ENCODE measurements at places on chromosomes 2 and 18.

GRCh38 chr18:62343316-62343715, 18.2 kb downstream of the TNFRSF11A start:
- no peak for DNase-seq

DNA sequence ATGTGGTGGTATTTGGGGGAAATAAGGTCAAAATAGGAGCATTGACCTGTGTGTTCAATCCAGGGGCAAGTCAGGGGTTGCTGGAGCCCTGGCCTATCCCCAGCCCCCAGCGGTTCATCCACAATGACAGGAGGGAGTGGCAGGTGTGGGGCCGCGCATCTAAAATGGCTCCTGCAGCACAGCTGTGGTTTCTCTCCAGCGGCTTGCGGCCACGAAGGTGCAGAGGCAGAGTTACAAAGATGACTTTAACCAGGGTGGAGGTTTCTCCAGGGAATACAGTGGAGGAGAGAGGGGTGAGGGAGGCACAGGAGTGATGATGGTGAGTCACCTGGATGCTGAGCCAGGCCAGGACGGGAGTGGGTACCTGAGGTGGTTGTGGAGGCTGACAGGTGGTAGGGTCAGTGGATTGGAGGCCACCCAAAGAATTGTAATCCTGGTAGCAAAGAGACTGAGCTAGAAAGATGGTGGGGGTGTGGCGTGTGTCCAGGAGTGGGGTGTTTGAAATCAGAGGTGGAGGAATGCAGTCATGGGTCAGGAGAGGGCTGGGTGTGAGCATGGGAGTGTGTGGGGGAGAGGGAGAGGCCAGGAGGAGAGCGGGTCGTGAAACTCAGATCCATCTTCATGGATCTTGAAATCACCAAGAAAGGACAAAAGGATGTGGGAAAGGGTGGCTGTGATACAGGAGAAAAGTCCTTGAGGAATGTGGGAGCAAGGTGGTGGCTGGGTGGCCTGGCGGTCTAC, 83.2 kb downstream of the CTIF start:
- no peak for DNase-seq

DNA sequence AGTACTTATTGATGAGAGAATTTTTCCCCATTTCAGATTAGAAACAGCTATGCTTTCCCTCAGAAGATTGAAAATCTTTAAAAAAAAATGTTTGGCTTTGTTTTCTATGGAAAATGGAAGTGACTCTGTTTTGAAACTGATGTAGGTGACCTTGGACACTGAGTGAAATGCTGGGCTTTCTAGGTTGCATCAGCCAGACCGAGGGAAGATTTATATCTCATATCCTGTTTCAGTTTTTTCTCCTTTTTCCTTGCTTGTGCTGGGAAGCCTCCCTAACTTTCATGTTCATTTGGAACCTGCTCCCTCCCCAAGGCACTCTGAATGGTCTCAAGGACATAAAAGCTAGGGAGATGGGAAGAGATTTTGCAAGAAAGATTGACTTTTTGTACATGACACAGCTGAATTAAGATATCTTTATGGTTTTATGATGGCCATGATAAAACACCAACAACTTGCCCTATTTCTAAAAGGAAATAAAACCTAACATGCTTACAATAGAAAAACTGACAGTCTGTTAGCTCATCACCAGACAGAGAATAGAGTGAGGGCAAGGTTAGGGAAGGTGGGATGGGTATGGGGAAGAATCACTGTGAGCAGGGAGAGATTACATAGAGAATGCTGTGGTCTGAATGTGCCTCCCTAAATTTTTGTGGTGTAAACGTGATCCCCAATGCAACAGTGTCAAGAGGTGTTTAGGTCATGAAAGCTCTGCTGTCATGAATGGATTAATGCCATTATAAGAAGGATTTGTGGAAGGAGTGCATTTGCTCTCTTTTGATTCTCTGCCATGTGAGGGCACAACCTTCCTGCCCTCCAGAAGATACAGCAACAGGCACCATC, 249.7 kb downstream of the TPGS2 start:
- DNase-seq: peak; percentile 13

- DNase-seq: no peak
These were observed 10.4 kb downstream of the RNF152 start for GRCh38 chr18:61882296-61883004.

DNA sequence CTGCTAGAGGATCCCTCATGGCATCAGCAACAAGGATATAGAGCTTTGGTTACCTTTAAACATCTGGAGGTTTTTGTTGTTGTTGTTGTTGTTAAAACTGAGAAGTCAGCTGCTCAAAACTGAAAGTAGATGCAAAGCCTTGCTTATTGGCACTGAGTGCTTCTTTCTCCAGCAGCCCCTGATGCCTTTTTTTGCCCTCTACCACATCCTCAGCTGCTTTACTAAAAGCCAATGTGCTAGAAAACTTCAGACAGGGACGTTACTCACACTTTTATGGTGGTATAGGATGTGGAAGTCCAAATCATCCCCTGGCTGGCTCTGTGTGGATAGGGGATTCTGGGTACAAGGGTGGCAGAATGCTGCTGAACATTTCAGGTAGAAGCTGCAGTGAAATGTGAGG, 78.3 kb upstream of the CHST9 start:
- no peak for DNase-seq

DNA sequence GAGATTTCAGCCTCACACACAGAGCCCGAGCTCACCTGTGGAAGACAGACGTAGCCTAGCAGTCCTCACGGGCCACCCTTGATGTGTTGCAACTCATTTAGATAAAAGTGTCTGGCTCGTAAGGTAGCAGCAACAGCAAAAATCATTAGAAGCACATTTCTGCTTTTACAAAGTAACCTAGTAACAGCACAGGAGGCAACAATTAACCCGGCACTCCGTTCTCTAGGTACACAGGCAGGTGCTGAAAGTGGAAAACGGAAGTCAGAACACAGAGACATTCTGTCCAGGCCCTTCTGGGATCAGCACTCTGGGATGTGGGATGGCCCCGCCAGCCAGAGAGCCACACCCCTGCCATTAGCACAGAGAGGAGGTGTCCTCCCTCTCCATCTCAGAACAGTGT, 99.3 kb downstream of the KLHL29 start:
- DNase-seq: no peak

DNA sequence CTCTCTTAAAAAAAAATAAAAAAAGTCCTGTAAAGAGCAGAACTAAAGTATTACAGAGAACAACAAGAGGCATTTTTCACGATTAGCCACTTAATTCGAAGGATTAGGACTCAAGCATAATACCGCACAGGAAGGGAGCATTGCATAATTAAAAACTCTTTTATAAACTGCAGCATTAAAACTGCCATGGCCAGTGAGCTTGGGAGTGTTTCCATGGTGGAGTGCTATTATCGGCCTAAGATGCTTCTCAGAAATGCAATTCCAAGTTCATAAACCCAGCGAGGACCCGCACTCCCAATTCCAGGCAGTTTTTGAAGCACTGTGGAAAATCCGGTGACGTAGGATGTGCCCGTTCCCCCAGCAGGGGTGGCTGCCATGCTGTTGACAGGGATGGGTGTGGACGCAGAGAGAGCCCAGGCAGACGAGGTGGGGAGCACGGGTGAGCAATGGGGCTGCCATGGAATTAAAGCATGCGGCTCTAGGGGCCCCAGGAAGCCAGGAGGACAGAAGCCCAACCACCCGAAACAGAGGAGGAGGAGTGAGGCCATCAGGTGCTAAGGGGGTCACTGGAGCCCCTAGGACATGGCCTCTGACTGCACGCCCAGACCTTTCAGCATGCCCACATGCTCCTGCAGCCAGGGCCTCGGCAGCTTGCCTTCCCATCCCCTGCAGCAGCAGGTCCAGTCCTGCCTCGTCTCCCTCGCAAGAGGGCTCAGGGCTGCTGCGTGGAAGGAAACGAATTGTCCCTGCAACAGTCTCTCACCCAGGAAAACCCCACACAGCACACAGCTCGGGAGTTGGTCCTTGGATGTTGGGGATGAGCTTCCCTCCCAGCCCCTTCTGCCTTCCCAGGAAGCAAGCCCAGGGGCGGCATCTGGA, 233.4 kb downstream of the NDUFA10 start:
- no peak for DNase-seq

DNA sequence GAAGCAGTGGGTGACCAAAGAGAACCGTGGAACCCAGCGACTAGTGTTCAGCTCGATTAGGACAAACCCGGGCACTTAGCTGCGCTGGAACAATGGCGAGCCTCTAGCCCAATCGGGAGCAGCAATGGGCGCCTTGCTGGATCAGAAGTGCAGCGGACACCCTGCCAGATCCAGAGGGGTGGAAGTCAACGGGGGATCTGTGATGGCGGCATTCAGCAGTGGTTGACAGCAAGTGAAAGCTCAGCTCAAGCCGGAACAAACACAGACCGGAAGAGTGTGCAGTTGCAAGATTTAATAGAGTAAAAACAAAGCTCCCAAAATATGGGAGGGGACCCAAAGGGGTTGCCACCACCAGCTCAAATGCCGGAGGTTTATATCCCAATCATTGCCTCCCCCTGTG, 478.7 kb upstream of the REG3G start:
- no peak for DNase-seq

DNA sequence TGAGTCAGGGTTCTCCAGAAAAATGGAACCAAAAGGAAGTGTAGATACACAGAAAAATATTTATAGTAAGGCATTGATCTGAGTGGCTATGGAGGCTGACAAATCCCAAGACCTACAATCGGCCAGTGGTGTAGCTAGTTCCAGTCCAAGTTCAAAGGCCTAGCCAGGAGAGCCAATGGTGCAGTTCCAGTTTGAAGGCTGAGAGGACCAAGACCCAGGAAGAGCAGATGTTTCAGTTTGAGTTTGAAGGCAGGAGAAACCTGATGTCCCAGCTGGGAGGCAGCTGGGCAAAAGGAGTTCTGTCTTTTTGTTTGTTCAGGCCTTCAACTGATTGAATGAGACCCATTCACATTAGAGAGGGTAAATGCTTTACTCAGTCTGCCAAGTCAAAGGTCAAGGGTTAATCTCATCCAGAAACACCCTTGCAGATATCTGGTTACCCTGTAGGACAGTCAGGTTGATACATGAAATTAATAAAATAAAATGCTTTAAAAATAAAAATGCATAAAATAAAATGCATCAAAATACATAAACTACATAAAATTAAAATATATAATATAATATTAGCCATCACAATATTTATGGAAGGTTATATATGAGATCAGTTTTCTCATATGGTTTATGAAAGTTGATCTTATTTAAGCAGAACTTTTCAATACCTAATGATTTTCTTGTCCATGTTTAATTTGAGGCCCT, 38.7 kb downstream of the KCNE4 start:
- DNase-seq: no peak

DNA sequence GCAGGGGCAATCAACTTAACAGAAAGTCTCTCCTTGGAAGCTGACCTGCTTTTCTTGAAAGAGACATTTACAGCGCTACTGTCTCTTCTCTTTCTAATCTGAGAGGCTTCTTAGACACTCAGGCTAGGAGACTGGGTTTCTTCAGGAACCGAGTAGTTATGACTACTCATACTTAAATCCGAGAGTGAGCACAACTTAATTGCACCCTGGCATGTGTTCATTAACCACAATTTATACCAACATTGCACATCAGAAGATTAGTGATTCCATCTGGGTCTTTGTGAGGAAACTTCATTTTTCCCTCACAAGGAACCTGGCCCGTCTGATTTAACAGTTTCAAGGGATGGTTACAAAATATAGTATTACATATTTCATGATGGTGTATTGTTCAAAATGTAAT, 176.9 kb downstream of the UBE2E3 start:
- no peak for DNase-seq

DNA sequence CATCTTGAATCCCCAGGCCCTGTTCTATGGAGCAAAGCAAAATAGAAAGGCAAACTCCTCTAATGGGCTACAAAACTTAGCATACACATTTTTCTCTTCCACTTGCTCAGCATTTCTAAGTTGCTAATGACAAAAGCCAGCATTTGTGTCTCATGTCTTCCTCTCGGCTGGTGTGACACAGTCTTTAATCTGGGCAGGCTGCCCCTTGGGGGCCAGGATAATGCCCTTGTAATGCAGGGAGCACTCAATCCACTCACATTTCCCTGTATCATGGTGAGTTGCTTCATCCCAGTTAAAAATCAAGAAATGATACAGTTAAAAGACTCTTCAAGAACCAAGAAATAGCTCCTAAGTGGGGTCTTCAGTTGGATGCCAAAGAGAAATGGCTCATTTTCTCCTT, 109.1 kb upstream of the FBXO11 start:
- DNase-seq: no peak

DNA sequence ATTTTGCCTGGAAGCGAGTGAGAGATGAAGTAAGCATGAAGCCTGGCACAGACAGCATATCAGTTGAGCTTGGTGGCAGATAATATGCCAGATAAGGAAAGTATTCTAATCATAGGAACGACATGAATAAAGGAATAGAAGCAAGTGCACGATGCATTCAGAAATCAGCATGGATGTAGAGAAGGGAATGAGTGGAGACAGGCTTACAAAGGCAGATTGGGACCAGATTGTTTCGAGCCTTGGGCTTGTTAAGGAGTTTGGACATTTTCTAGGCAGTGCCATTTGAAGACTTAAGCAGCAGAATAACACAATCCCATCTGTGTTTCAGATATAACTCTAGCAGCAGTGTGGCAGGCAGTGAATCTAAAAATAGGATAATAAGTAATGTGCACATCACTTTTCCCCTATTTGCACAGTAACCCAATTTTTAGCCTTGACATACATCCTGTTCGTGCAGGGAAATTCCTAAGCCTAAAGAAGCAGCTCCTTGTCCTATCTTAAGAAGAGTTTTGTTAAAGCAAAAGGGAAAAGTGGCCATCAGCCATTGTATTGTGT, 450.2 kb downstream of the PLCL1 start:
- no peak for DNase-seq

DNA sequence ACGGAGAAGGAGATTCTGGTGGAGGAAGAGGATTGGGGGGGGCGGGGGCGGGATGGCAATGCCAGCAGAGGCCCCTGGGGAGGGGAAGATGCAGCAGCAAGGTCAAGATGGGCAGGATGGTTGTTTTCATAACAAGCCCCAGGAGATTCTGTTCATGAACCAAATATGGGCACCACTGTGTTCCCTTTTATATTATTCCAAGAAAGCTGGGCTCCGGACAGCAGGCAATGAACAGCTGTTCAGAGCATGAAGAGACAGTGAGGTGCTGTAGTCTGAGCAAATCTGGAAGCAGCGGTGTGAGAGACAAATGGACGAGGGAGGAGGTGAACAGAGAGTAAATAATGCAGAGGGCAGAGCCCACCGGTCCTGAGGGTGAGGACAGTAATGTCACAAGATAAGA, 20.0 kb downstream of the UXS1 start:
- DNase-seq: no peak

- no peak for DNase-seq
These were observed 79.1 kb downstream of the FAM168B start for GRCh38 chr2:131014141-131014540.

DNA sequence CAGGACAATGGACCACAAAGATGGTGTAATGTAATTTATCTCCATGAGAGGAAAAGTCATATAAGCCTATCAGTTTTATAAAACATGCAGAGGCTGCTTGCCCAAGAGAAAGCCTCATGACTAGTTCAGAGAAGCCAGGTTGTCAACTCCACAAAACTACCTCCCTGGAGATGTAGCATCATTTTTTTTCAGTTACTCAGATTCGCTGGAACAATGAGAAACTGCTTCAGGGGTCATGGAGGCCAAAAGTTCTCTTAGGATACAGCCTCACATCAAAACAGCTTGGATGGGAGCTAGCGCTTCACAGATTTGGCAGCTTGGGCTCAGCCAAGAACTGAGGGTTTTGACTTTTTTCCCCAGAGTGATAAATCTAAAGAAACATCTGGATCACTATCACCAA, 263.5 kb downstream of the INSIG2 start:
- DNase-seq: no peak
